Fibroblast of villous mesenchyme (primary cell): ENCODE measurements at places on chromosomes 13 and 19. TPM values are rescaled to one million over a fixed set of nuclear protein-coding genes. Genes with fewer than 3 reads are reported as not detected.

The ZNF724 gene
- total RNA-seq = 5.6 and 6.8 TPM in 2 replicates

The TJP3 gene
- total RNA-seq = not detected in 2 replicates

The TARM1 gene
- total RNA-seq = not detected in 2 replicates

The ACER1 gene
- not detected in 2 replicates for total RNA-seq

The SYNE4 gene
- 0.32 TPM in 1 of 2 replicates, not detected in the other for total RNA-seq

The CEACAM16 gene
- under 0.01 and 0.32 TPM in 2 replicates for total RNA-seq

The PDE4A gene
- 3.9 and 4.8 TPM in 2 replicates for total RNA-seq

The NLRP9 gene
- not detected in 2 replicates for total RNA-seq

The LILRB5 gene
- total RNA-seq = not detected in 2 replicates

The BRME1 gene
- total RNA-seq = 0.32 and 0.43 TPM in 2 replicates

The RFC3 gene
- total RNA-seq = 13.2 and 18.6 TPM in 2 replicates

The LYPD5 gene
- total RNA-seq = under 0.01 and 0.43 TPM in 2 replicates

The SLC25A41 gene
- not detected in 2 replicates for total RNA-seq

The DNAJC3 gene
- 56.4 and 85.1 TPM in 2 replicates for total RNA-seq

The SLC7A1 gene
- 27.7 and 28.1 TPM in 2 replicates for total RNA-seq

The VMAC gene
- total RNA-seq = 5.2 and 6.8 TPM in 2 replicates

The ZNF470 gene
- 2.6 and 3.9 TPM in 2 replicates for total RNA-seq

The ZNF177 gene
- total RNA-seq = 0.64 and 1.7 TPM in 2 replicates

The ZNF763 gene
- total RNA-seq = 0.32 and 0.86 TPM in 2 replicates

The ZFP36 gene
- total RNA-seq = 5.8 and 8.6 TPM in 2 replicates

The ZNF723 gene
- total RNA-seq = not detected in 2 replicates

The PTH2 gene
- total RNA-seq = not detected in 2 replicates

The IFI30 gene
- total RNA-seq = 24.2 and 29.0 TPM in 2 replicates

The NECTIN2 gene
- 133 and 134 TPM in 2 replicates for total RNA-seq

The KLK4 gene
- total RNA-seq = not detected in 2 replicates

The PTPRS gene
- 114 and 123 TPM in 2 replicates for total RNA-seq

The FUT1 gene
- under 0.01 TPM in 2 replicates for total RNA-seq

The CBLC gene
- total RNA-seq = under 0.01 TPM in 2 replicates

The CGB5 gene
- total RNA-seq = 0.32 TPM in 1 of 2 replicates, not detected in the other

The SEMA6B gene
- total RNA-seq = under 0.01 TPM in 2 replicates

The GGACT gene
- 5.2 and 8.2 TPM in 2 replicates for total RNA-seq

The LILRA1 gene
- total RNA-seq = not detected in 2 replicates

The LILRB3 gene
- not detected in 2 replicates for total RNA-seq

The F10 gene
- total RNA-seq = 8.7 and 12.5 TPM in 2 replicates

The PRR22 gene
- under 0.01 and 0.32 TPM in 2 replicates for total RNA-seq

The CD33 gene
- not detected in 2 replicates for total RNA-seq

The TMEM272 gene
- not detected in 2 replicates for total RNA-seq

The ATP4A gene
- total RNA-seq = not detected in 2 replicates

The CLIP3 gene
- 16.4 and 17.3 TPM in 2 replicates for total RNA-seq

The ZIK1 gene
- total RNA-seq = 11.3 and 12.1 TPM in 2 replicates

The IZUMO2 gene
- total RNA-seq = not detected in 2 replicates
